ENCODE measurements at places on chromosomes 5 and 9.

DNA sequence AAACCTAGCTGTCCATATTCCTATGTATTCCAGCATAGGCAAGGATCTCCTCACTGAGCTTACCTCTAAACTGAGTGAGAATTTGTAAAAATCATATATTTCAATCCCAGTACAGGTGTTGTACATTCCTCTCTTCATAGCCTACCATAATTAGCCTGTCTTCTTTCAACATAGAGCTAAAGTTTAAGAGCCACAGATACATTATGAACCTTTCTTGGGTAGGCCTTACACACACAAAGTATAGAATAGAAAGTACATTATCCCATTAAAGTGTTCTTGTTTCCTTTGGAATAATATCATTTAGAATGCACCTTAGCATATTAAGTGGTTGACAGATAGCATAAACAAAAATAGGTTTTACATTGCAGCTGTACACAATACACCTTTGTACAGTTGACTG lies 282.1 kb upstream of the TMEM161B start:
- no peak for DNase-seq

- DNase-seq: peak; percentile 28
These were observed 43.7 kb upstream of the TTC1 start for GRCh38 chr5:159965031-159965837.

DNA sequence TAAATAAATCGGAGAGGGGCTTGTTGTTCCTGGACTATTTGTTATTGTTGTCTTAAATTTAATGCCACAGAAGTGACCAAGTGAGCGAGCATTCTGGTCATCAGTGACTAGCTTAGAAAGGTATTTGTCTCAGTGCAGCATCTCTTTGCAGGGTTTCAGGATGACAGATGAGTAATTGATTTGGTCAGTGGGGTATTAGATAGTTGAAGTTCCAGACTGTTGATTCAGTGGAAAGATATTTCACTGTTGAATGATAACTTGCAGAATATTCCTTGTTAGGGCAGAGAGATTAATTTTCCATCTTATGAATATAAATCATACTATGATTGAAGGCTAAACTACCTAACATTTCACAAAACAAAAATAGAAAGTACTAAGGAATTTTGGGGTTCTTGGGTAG lies 122.4 kb downstream of the TRIO start:
- DNase-seq: no peak

DNA sequence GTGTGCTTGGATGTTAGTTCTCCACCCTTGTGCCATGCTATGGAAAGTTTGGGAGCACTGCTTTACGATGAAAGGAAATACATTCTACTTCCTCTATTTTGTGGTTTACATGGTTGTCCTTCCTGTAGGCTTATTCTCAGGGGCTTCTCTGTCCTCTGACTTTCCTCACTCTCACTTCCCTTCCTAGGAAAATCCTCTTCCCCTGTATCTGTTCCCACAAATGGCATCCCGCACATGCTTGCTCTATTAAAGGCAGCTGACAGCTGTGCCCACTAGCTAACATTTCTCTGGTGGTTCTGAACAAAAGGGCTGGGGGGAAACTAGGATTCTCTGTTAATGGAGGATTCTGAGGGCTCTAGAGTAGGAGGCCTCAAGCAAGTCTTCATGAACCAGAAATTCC lies 52.4 kb downstream of the FAM170A start:
- no peak for DNase-seq

- DNase-seq: no peak
These were observed 75.3 kb downstream of the INSYN2B start for GRCh38 chr5:169905017-169905416.

DNA sequence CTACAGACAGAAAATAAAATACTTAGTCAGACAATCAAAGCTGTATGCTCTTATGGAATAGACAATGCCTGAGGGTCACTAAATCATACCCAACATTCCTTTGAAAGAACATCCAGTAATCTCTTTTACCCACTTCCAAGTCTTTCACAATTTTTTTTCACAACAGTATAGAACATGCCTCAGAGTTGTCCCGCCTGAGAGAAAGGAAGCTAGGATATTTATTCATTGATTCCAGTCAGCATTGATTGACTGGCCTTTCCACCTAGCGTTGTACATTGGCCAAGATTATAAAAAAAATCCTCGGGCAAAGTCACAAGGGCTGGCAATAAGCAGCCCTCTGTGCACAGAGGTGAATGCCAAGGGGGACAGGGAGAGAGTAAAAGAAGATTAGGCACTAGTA lies 318.1 kb upstream of the PIK3R1 start:
- DNase-seq: no peak

DNA sequence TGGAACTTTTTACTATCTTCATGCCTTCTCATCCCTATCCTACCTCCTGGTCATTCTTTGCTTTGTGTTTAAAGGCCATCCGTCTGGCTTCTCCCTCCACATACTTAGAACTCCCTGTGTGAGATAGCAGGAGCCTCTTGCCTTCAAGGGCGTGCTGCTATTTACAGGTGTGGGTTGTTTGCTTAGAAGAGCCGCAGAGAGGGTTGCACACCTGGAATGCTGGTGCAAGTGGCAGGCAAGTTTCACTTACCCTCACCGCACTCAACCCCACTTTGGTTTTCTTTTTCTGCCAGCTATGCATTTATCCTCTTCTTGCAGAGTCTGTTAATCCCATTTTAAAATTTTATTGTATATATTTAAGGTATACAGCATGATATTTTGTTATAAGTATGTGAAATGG lies 12.6 kb downstream of the SKP2 start:
- DNase-seq: no peak

GRCh38 chr5:178438796-178439195 lies 151.4 kb downstream of the COL23A1 start:
- no peak for DNase-seq

GRCh38 chr5:65668696-65669095 lies 43.9 kb downstream of the SHLD3 start:
- no peak for DNase-seq

- no peak for DNase-seq
These were observed 153.6 kb upstream of the CDH9 start for GRCh38 chr5:27191786-27192510.

DNA sequence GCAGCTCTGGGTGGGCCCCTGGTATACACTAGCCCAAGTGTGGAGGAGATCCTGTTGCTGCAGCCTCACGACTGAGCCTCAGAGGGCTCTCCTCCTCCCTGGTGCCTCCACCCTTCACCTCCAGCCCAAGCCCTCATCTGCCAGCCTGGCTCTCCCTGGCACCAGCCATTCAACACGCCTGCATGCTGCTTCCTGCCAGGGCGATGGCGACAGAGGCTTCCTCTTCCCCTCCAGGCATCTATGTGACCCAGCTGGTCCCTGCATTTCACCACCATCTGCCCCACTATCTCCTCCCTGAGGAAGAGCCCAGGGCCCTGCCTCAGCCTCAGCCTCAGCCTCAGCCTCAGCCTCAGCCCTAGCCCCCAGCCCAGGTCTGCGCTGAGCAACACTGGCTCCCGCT lies 54.8 kb upstream of the ANGPTL2 start:
- peak; percentile 39 for DNase-seq

DNA sequence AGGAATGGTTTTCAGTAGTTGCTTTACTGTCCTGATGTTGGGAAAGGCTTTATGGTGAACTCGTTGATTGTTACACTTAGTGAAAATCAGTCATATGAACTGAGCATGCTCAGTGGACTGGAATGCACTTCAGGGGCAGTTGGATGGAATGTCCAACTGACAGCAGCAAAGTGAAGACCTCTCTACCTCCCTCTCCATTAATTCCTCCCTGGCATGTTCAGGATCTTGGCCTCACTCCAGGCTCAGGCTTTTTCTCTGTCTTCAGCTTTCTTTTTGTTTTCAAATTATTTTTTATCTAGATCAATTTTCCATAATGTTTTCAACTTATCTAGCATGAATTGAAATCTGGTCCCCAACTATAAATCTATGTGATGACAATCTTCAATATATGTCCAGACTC lies at the start of gene MROH2B:
TSS of gene MROH2B (minus strand) at position 101 of the 400 bp plus-strand sequence. CDS start 490 bp downstream, outside the sequence.
- no peak for DNase-seq

DNA sequence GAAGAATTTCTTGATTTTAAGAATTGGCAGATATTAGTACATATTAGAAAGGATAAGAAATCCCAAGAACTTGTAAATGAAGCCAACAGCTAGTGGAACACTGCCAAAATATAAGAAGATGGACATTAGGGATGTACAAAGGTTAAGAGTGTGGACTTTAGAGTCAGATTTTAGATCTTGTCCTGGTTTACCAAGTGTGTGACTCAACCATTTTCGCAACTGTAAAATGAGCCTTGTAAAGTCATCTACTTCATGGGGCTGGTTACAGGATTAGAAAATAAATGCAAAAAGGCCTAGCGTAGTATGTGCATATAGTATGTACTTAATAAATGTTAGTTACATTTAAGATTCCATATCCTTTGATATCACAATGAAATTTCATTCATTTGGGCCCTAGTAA lies 260.0 kb downstream of the RAB3C start:
- DNase-seq: no peak

- no peak for DNase-seq
These were observed 59.4 kb upstream of the OR2K2 start for GRCh38 chr9:111389406-111389805.

DNA sequence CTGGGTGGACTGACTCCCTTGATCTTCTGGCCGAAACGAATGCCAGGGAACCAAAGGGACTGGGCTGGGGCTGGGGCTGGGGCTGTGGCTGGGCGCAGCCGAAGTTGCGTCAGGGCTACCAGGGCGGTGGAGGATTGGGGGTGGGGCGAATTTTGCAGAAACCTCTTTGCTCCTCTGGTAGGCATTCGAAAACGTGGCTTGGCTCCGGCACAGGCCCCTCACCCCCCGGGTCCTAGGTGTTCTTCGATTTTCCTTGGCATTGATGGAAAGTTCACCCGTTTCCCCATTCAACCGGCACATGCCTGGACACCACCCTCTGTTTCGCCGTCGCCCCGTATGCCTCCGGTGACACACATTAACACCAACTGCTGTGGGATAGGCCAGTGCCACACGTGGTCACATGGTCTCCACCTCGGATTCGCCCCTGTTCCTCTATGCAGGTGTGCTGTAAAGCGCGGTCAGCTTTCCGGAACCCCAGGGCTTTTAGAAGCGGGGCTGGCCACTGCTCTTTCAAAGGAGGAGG lies 477.1 kb downstream of the SPATA31A7 start:
- DNase-seq: no peak

GRCh38 chr9:137044037-137044436 lies 1.9 kb downstream of the NPDC1 start:
- DNase-seq: no peak

DNA sequence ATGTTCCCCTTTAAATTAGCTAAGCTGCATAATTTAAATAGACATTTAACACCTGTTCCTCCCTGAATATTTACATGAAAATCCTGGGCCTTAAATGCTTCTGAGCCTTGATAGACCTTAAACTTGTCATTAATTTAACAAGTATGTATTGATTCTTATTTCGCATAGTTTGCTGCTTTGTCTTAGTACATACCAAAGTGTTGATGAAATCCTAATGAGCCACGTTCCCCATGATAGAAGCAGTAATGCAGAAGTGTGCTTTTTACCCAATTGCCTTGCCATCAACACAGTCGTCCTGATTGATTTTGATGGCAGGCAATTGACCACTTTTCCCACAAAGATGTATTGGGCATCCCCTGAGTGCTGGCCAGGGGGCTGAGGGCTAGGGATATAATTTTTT lies 213.5 kb downstream of the SGCD start:
- DNase-seq: no peak

GRCh38 chr5:179623906-179624741 lies 653 bp upstream of the HNRNPH1 start:
- no peak for DNase-seq

- DNase-seq: no peak
These were observed 75.1 kb downstream of the MAST4 start for GRCh38 chr5:66671305-66671704.

- no peak for DNase-seq
These were observed 182.3 kb downstream of the IRX2 start for GRCh38 chr5:2569176-2569575.

DNA sequence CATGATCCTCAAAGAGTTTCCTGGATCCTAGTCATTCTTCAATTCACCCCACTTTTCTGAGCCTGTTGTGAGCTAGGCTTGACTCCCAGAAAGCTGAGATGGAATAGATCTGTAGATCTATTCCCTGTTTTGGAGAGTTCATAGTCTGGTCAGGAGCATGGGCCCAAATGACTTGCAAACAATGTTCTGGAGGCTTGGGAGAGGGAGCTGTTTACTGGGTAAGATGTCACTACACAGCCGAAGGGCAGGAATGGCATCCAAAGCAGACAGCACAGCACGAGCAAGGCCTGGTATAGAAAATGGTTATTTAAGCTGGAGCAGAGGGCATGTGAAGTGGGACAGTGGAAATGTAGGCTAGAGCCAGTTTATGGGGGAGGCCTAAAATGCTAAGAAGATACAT lies 152.5 kb upstream of the ALDH1B1 start:
- no peak for DNase-seq

- no peak for DNase-seq
These were observed 330.7 kb downstream of the PDE4D start for GRCh38 chr5:59562756-59563389.

DNA sequence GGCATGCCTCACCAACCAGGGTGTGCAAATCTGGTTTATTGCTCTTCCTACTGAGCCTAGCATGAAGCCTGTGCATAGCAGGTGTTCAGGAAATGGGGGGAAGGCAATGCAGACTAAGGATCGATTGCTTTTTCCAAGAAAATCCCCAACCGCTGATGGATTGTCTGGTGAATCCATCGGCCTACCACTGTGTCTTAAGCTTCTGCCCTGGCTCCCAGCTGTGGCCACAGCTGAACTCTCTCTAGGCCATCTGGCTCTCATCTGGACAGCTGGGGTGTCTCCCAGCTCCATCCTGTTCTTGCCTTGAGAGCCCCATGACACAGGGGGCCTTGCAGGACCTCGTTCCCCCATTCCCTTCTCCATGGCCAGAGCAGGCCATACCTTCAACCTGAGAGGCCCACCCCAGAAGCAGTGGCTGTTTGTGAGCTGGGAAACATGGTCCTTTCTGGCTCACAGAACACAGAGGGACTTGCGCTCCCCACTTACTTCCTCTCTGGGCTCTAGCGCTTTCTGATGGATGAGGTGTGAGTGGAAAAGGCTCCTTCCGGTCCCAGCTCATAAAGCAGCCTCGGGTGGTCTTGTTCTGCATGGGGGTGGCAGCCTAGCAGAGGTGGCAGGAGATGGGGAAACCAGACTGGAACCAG lies 41.8 kb downstream of the COL27A1 start:
- DNase-seq: no peak

GRCh38 chr5:73519531-73520283 lies 21.5 kb downstream of the BTF3 start:
- DNase-seq: peak; percentile 26

DNA sequence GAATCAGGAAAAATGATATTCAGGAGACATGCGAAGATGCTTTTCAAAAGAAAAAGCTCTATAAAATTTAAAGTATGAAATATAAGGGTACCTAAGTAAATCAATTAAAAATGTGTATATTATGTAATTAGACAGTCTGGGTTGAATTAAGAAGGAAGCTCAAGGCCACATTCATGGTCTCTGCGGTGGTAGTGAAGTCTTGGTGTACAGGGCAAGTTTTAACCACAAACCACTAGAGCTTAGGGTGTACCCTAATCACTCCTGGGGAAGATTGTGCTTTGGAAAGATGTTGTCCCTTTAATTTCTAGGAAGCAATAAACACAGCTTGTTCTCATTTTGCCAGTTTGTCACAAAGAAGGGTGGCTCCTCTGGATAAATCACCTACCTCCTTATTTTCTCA lies 287.2 kb upstream of the ZNF608 start:
- DNase-seq: no peak

All from posterior cingulate gyrus (tissue), 11 donors.